ENCODE measurements at places on chromosomes 4 and X.

GRCh38 chrX:108123591-108124366 is 32.2 kb downstream of the ATG4A start:
- DNase-seq: no peak

- DNase-seq: no peak
Observed at GRCh38 chr4:87321888-87322287, 794 bp downstream of the HSD17B13 start.

- no peak for DNase-seq
Observed at GRCh38 chrX:7059214-7059838, 88.2 kb upstream of the STS start.

DNA sequence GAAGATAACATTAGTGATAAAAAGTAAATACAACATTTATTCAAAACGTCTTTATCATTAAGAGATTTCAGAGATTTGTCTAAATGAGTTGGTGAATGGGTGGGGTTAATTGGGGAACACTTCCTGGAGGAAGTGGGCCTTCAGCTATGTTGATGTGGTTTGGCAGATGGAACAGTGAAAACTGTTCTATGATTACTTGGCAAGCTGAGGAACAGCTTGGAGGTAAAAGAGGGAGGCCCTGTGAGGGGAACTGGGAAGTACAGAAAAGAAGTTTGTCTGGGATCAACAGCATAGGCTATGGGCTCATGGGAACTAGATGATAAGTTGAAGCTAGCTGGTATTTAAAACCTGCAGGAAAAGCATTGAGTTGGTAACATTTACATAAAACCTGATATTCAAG is 26.0 kb downstream of the OCRL start:
- DNase-seq: no peak

GRCh38 chr4:13906727-13907126 is 279.2 kb upstream of the BOD1L1 start:
- DNase-seq: no peak

GRCh38 chr4:85784947-85785346 is 310.0 kb downstream of the ARHGAP24 start:
- DNase-seq: no peak

DNA sequence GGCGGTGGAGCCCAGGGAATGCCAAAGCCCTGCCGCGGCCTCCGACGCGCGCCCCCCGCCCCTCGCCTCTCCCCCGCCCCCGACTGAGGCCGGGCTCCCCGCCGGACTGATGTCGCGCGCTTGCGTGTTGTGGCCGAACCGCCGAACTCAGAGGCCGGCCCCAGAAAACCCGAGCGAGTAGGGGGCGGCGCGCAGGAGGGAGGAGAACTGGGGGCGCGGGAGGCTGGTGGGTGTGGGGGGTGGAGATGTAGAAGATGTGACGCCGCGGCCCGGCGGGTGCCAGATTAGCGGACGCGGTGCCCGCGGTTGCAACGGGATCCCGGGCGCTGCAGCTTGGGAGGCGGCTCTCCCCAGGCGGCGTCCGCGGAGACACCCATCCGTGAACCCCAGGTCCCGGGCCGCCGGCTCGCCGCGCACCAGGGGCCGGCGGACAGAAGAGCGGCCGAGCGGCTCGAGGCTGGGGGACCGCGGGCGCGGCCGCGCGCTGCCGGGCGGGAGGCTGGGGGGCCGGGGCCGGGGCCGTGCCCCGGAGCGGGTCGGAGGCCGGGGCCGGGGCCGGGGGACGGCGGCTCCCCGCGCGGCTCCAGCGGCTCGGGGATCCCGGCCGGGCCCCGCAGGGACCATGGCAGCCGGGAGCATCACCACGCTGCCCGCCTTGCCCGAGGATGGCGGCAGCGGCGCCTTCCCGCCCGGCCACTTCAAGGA is at the start of gene FGF2:
Gene FGF2 (plus strand): TSS at position 279 of the 705 bp plus-strand sequence. CDS start 344 bp downstream, at position 623.
- no peak for DNase-seq

DNA sequence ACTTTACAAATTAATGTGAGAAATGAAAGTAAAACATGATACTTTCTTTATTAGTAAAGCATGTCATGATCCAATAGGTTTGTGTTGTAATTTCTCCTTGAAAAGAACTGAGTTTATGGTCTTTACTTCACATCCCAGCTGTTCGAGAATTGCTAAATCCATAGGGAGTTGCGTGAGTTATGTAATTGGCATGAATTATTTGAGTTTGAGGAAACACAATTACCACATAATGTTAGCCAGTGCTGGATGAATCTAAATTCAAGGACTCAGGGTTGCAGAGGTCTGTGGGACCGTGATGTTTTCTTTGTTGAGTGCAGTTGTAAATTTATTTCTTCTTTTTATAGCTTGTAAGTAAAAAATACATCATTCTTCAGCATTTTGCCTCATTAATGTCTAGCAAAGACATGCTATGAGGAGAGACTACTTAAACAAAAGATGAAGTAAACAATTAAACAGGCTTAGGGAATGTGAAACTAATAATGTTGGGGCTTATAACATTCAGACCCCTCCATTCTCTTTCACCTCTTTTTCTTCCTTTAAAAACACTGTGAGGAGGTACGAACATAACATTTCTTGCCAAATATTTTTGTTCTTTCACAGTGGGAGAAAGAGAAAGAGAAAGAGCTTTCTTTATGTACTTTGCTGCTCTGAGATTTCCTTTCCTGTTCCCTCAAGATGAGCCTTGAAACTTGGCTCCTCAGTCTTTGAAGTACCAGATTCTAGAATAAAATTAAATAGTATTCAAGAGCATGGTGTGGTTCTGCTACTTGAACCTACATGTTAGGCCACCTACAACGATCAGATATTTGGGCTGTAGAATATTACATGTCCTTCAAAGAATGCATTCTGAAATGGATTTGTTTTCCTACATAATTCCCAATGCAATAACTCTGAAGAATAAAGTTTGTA is 159.6 kb upstream of the ANK2 start:
- no peak for DNase-seq

DNA sequence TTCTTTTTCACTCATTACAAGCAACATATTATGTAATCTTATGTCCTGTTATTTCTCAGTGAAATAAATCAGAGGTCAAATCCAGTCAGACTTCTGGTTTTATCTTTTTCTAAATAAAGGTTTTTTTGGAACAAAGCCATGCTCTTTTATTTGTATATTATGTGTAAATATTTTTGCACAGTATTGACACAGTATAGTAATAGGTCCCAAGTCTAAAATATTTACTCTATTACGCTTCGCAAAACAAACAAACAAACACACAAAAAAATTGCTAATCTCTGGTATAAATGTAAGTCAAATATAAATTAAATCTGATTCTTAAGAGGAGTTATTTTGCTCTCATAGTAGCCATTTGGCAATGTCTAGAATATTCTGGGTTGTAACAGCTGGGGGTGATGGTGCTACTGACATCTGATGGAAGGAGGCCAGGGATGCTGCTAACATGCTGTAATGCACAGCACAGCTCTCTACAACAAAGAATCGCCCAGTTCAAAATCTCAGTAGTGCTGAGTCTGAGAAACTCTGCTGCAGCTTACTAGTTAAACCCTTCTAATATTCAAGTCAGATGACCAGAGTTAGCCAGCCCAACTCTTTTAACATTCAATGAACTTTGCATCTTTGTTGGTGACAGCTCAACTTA is 602.1 kb downstream of the RAB28 start:
- DNase-seq: no peak

GRCh38 chrX:124045109-124045508 is 83.6 kb downstream of the STAG2 start:
- no peak for DNase-seq

DNA sequence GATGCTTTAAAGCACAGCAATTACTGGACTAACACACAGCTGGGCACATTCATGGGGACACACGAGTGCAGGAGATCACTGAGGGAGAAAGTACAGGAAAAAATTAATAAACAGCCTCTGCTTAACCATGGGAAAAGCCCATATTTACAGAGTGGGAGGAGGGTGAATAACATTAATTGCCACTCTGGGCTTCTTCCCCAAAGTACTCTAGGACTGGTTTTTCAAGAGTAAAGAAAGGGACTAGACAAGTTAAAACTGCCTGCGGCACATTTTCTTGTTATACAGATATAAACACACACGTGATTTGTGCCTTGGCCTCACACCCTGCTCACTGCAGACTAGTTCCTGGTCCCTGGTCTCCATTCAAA is 179.7 kb upstream of the TET2 start:
- DNase-seq: no peak

DNA sequence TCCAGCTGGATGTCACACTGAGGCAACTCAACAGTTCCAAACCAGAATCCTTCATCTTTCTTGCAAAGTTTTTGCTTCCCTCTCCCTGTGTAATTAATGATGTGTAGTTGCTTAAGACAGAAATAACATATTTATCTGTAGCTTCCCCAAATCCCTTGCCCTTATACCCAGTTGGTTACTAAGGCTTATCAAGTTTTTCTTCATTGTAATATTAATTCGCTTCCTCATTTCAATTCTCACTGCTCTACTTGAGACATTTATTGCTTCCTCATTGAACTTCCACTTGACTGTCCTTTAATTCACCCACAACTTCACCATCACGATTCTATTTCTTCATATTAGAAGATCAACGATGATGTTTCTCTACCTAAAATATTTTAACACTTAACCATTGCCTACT is 386.6 kb upstream of the CPEB2 start:
- DNase-seq: no peak

GRCh38 chr4:141467225-141467624 is 169.2 kb upstream of the IL15 start:
- no peak for DNase-seq

DNA sequence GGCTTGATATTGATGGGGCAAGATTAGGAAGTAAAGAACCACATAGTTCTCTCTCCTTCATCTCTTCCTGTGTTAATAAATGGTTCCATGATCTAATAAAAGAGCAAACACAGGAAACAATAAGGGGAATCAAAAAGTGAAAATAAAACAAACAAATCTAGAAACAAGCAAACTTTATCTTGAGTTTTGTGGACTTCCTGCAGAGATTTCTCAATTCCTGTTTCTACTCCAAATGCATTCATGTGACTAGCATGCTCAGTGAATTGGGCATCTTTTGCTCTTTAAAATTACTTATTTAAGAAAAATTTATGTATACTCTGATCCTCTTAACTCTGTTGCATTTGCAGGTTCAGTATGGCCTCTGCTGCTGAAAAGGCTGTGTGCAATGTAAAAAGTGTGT is 682.0 kb downstream of the KCTD8 start:
- DNase-seq: no peak

DNA sequence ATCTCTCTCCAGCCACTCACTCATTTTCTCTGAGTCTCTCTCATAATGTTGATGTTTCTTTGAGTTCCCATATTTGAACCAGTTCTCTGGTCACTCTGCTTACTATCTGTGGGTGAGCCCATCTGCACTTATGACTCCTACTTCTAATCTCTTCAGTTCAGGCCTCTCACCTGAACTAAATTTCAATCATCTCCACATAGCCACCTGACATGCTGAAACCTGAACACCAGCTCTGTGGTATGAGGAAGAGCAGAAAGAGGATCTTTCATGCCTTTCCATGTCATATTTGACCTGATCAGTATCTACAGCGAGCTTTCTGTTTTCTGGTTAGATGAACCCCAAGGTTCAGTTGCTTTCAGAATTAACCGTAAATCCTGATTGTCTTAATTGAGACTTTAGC is 122.2 kb upstream of the ESX1 start:
- DNase-seq: no peak

DNA sequence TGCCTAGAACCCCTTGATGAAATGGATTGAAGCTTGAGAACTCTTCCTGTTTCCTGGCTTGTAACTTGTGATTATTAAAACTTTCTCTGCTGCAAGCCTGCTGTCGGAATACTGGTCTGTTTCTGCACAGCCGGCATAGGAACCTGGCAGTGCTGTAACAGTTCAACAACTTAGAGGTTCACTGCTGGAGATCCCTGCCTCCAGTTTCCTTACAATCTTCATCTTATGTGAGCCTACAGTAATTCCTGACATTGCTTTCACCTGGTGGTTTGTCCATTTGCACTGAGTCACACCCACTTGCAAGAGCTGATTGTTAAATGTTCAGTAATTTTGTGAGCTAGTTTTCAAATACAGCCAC is 1.3 kb upstream of the SEPSECS start:
- no peak for DNase-seq

DNA sequence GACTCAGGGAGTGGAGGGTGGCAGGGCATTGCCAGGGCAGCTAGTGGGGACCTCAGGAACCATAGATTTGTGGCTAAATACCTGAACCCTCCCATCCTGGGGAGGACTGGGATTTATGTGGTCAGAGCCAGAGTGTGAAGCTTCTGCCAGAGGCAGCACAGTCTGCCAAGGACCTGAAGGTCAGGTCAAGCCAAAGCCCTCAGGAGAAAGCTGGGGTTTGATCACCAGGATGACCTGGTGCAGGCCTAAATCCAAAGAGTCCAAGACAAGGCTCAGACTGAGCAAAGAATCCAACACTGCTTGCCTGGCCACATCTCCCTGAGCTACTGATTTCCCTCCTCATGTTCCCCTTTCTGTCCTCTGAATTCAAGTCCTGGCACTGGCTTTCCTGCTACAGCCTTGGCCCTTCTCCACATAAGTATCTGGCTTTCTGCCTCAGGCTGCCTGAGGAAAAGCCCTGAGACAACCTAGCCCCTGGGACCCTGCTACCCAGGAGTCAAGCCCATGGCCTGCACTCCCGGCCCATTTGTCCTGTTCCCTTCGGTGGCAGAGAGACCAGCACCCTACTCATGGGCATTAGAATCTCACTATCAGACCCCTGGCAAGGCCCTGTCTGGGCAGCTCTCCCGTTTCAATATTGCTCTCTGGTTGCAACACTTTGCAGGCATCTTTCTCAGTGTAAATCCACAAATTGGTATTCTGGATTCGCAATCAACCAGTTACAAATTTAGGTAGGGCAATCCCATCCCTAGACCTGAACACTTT is 39.3 kb upstream of the SLC25A43 start:
- no peak for DNase-seq

All from activated CD4-positive, alpha-beta T cell treated with anti-CD3 and anti-CD28 coated beads for 24 hours (primary cell).